Left renal cortex interstitium (tissue), 4 donors: ENCODE measurements at places on chromosomes 1 and 21. TPM values are rescaled to one million over a fixed set of nuclear protein-coding genes. Genes with fewer than 3 reads are reported as not detected.

GRCh38 chr1:36560177-36560576 is 77.5 kb upstream of the CSF3R start:
- DNase-seq, result no peak

DNA sequence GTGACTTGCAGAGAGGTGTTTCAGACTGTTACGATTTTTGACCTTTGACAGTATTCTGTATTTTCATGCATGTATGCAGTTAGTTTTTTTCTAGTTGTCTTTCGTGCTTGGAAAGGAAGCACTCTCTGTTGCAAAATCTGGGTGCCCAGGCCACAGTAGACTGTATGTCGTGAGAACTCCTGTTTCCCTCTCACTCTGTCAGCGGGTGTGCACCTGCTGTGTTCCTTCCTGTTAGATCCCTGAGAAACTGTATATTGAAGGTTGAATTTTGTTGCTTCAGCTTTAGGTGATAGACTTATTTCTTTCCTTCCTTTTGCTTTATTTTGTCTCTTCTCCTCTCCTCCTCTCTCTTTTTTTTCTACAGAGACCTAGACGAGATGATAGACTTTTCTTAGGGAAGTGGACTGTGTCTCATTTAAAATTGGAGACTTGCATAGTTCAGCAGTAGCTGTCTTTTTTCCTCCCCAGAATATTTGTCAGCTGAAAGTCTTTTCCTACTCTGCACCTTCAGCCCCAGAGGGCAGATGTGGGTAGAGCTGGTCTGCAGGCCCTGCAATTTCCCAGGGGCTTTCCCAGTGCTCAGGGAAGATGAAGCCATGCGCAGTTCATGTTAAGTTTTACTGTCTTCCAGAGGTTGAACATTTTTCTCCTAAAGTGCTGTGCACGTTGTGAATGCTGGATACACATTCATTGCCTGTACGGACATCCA is 1.4 kb downstream of the TRAPPC10 start:
- DNase-seq, result no peak

DNA sequence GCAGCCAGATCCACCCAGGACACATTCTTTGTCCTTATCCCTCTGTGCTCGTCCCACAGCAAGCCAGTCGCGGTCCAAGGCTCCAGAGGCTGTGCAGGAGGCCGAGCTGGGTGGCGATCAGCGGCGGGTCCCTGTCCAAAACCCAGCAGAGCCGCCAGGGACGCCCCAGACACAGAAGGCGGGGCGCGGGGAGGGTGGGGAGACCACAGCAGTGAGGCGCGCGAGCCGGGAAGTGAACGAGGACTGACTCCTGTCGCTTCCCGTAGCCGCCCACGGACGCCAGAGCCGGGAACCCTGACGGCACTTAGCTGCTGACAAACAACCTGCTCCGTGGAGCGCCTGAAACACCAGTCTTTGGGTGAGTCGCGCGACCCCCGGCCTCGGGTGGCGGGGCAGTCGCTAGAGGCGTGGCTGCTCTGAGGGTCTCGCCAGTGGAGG is at the start of gene LGALS8:
LGALS8 (plus strand) TSS at position 279 of the 438 bp plus-strand sequence. CDS start 2,089 bp downstream, outside the sequence.
- peak; percentile 69 for DNase-seq

GRCh38 chr1:24553931-24554330 is 2.0 kb upstream of the NCMAP start:
- no peak for DNase-seq

Gene LORICRIN
- not detected for polyA plus RNA-seq

GRCh38 chr1:57479471-57479870 is 55.6 kb upstream of the DAB1 start:
- DNase-seq, result no peak

DNA sequence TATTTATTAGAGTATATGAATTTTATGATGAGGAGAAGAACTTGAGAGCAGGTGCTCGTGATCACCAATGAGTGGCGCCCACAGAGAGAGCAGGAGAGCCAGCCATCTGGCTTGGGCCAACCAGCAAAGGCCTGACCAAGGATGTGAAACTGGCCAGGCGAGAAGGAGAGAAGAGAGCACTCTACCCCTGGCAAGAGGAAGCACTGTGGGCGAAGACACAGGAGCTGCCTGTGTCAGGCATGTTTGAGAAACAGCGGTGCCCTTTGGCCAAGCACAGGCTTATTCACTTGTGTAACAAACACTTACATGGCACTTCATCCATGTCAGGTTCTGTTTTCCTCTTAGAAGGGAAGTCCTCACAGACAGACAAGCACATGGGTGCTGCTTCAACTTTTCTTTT is 4.2 kb upstream of the SIPA1L2 start:
- DNase-seq, result no peak

Gene SUSD4
- 22.4 TPM for polyA plus RNA-seq

DNA sequence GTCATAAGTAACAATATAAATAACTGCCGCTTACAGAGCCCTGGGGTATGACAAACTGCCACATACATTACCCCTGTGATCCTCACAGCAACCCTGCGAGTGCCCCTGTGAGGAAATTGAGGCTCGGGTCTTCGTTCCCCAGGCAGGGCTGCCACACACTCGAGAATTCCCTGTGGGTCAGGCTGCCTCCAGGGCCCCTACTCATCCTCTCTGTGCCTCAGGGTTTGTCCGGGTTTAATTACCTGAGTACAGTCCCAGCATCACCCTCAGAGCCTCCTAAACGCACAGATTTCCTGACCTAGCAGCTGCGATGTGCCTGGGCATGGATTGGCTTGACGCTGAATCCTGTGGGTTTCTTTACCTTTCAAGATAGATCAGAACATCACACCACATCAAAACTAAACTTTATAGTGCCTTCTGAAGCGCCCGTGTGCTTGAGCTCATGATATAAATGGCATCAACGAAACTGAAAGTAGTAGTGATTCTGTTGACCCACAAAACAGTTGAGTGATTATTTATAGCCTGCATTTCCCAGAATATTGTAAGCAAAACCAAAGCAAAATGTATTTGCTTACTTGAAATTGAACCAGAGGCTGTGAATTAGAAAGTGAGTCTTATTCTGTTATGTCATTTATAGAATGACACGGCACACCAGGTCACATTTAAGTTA is 14.0 kb downstream of the SLC37A1 start:
- DNase-seq, result no peak

DNA sequence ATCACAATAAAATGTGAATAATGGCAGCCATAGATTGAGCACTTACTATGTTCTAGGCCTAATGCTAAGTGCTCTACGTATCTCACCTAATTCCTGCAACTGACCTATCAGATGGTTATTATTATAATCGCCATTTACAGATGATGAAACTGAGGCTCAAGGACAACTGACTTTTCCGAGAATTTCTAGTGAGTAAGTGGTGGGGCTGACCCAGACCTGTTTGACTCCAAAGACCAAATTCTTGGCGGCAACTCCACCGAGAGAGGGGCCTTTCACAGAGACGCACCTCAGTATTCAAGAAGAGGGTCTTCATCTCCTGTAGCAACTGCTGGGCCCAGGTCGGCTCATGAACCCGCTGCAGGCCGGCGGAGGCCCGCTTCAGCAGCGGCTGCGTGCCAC is 573 bp downstream of the TMEM234 start:
- DNase-seq, result no peak

Gene SAMD11
- 44.0 TPM for polyA plus RNA-seq

Gene S100A12
- 2.4 TPM for polyA plus RNA-seq

Gene CHI3L1
- polyA plus RNA-seq, result 9.8 TPM

DNA sequence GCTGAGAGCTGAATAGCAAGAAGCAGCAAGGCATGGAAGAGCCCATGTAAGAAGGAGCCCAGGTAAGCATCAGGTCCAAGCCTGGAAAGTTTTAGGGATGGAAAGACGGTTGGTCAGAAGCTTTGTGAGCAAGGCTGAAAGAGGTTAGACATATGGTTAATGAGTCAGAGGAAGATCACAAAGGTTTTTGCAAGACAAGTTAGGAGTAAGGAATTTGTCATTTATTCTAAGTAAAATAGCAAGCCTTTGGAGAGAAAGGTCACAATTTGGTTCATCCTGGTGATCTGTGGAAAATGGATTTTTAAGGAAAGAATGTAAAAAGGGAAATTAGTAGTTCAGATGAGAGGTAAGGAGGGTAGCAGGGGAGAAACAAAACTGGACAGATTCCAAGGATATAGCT is 106.7 kb downstream of the DPYD start:
- no peak for DNase-seq

DNA sequence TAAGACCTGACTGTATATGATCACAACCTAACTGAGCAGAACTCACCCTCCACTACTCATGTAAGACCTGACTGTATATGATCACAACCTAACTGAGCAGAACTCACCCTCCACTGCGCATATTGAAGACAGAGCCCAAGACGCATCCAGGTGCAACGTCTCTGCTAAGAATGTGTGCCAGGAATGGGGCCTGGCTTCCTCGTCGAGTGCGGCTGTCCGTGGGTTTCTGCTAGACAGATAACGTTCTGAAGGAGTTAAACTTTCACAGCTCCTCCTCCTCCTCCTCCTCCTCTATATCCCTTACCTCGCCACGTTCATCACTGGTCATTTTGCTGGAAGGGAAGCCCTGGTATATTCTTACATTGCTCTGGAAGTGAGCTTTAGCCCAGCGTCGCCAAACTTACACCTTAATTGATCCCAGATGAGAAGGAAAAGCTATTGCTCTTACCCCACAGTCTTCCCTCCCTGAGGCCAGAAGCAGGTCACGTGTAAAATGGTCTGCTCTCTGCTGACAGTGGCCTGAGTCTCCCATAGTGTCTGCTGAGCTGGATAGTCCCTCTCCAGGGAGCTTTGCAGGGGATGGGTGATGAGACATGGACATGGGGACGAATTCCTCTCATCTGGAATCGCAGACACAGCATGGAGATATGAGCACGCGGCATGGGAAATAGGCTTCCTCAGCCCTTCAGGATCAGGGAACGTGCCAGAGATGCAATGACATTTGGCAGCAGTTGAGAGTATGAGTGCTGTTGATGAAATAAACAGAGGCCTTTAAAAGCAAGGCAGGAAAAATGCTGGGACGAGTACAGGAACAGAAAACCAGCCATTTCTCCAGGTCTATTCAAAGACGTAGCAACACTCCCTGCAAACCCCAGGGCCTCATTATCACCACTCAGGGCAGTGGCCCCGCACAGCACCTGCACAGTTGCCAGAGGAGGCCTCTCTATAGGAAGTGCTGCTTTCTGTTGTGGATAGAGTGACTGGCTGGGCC is 528.1 kb downstream of the KIF26B start:
- DNase-seq, result no peak

- no peak for DNase-seq
Observed at GRCh38 chr1:233340031-233340555, 12.6 kb downstream of the MAP3K21 start.

DNA sequence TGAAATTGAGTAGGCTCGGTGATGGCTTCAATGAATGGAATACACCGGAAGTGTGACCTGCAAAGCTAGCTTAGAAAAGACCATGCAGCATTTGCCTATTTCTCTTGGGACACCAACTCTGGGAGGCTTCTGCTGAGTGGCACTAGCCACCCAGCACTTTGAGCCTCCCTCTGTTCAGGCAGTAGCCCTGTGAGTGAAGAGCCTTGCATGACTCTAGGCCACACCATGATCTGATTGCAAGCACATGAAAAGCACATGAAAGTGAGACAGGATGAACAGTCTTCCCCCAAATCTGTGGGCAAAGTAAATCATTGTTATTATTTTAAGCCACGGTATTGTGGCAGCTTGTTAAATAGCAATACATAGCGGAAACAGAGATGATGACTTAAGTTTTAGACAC is 2.8 kb downstream of the CD48 start:
- DNase-seq, result no peak

Gene GPX7
- 102 TPM for polyA plus RNA-seq

GRCh38 chr1:85406887-85407533 is 57.9 kb downstream of the DDAH1 start:
- peak; percentile 30 for DNase-seq

DNA sequence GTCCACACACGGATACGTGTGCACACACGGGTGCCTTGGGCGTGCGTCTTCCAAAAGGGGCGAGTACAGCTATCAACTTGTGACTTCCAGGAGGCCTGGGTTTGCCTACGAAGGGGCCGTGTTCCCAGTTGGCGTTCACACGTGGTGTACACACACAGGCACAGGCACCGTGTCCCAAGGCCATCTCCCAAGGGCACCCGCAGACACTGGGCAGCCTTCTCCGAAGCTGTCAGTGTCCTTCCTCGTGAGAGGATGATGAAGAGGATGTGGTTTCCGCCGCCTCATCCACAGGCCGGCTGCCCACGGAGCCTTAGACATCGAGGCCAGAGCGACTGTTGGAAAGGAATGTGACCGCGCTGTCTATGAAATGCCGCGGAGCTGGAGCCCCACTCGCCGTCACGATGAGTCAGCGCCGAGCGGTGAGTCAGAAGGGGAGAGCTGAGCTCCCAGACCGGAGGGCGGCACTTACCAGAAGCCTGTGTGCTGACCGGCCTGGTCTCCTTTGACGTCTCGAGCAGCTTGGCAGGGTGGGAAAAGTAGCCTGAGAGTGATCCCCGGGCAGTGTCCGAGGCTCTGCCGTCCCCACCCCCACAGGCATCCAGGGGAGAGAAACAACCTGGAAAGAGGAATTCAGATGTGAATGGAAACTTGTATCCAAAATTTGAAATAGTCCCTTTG is 141.4 kb upstream of the ARHGEF16 start:
- DNase-seq, result no peak

Gene FCRL1
- not detected for polyA plus RNA-seq

GRCh38 chr1:208189183-208189582 is 55.0 kb downstream of the PLXNA2 start:
- no peak for DNase-seq

GRCh38 chr1:31745096-31745945 is 18.8 kb downstream of the ADGRB2 start:
- no peak for DNase-seq

GRCh38 chr1:237029240-237029639 is 12.7 kb upstream of the RYR2 start:
- DNase-seq, result no peak

- DNase-seq, result no peak
Observed at GRCh38 chr21:36759348-36760083, 60.6 kb downstream of the SIM2 start.

Gene CLSTN1
- 167 TPM for polyA plus RNA-seq

Gene ETNK2
- 22.2 TPM for polyA plus RNA-seq

GRCh38 chr1:152410599-152410998 is 3.5 kb downstream of the CRNN start:
- no peak for DNase-seq

DNA sequence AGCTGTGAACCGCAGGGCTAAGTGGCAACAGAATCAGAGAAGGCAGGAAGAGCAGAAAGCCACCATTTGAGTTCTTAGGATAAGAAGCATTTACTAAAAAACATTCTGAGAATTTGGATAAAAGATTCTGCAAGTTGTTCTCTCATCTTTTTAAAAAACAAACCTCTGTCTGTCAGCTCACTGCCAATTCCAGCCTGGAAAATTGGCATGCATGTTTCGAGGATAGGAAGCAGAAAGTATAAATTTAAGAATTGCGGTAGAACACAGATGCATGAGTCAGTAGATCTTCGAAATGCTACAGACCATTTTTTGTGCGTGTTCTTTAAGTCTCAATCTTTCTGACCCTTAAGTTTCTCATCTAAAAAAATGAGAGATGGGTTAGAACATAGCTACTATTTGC is 544.5 kb upstream of the DAB1 start:
- DNase-seq, result no peak

GRCh38 chr21:39033878-39034589 is 149.2 kb downstream of the PSMG1 start:
- DNase-seq, result no peak

- no peak for DNase-seq
Observed at GRCh38 chr1:18409609-18410237, 71.0 kb upstream of the KLHDC7A start.

Gene LCE2B
- polyA plus RNA-seq, result not detected
